ENCODE measurements at places on chromosomes 13 and 19.

GRCh38 chr13:95226932-95227695 lies 74.1 kb downstream of the ABCC4 start:
- no peak for DNase-seq

GRCh38 chr19:33110137-33110910 lies 21.6 kb upstream of the WDR88 start:
- DNase-seq: no peak

DNA sequence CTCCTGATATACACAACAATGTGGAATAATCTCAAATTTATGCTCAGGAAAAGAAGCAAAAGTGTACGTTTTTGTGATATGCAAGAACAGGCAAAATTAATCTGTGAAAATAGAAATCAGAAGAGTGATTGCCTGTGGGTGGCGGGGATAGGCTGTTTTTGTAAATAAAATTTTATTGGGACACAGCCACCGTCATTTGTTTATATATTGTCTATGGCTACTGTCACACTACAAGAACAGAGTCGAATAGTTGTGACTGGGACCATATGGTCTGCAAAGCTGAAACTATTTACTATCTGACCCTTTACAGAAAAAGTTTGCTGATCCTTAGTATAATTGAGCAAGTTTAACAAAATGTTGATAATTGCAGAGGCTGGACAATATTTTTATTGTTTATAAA lies 269.5 kb upstream of the HTR2A start:
- DNase-seq: no peak

DNA sequence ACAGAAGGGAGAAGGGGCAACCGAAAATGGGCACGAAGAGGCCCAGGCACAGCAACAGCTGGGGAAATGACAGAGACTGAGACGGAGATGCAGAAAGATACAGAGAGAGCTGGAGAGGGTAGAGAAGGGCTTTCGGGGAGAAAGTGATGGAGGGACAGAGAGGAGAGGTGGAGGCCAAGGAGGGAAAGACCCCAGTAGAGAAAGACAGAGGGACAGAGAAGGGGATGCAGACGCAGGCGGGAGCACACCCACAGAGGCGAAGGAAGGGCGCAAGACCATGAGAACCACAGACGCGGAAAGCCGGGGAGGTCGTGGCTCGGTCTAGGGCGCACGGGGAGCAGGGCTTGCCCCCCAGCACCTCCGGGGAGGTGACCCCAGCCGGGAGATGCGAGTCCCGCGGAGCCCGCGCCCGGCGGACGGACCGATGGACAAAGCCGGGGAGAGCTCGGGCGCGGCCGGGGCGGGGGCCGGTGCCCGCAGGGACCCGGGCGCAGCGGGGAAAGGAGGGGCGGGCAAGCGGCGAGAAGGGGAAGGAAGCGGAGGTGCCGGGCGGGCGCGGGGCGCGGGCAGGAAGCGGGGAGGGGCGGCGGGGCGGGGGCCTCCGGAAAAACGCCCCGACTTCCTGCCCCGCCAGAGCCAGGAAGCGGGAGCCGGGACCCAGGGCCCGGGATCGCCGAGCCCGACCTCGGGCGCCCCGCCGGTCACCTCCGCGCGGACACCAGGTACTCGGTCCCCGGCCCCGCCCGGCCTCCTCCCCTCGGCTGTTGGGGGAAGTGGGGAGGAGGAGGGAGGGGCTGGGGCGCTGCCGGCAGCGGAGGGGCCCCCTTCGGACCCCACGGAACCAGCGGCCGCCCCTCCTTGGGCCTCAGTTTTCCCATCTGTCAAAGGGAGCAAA lies at the start of gene ARHGEF1:
ARHGEF1 (plus strand) TSS at position 617 of the 895 bp plus-strand sequence. CDS start 4,899 bp downstream, outside the sequence.
- DNase-seq: no peak

DNA sequence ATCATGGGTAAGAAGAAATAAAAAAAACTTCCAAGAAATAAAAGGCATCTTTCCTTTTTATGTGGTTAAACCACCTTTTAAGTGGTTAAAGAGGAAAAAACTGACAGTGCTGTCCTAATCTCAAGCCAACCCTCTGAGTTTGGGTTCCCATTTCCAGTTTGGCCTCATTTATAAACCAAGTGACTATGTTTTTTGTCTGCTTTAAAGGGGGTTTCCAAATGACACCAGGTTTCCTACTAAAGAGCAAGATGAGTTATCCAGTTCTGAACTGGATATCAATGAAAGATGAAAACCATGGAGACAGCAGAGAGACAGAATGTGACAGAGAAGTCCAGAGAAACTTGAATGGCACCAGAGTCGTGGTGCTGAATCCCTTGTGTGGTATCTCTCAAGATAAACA lies 251.5 kb downstream of the ABCC4 start:
- no peak for DNase-seq

GRCh38 chr13:39159393-39159792 lies 121.1 kb downstream of the NHLRC3 start:
- no peak for DNase-seq

DNA sequence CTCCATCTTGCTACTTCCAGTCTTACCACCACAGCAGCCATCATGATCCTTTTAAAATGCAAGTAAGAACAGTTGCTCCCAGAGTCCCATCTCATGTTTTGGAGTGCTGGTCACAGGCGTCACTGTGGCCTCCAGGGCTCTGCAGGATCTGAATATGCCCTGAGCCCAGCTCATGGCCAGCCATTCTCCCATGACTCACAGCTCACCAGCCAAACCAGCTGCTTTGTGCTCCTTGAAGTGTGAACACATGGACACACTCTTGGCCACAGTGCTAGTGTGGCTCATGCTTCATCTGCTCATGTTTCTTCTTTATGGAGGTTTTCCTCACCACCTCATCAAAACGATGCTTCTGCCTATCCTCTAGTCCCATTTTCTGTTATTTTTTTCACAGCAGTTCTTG lies 466.5 kb downstream of the UQCRFS1 start:
- no peak for DNase-seq

GRCh38 chr13:61954092-61954491 lies 538.4 kb upstream of the PCDH20 start:
- DNase-seq: no peak

GRCh38 chr13:95403349-95404140 lies 102.3 kb upstream of the ABCC4 start:
- no peak for DNase-seq

Measured in stimulated activated CD8-positive, alpha-beta memory T cell treated with anti-CD3 and anti-CD28 coated beads, Interleukin-7, amount 100 ng/mL, for 24 hours (primary cell).